ENCODE measurements at places on chromosomes 7 and 10.

DNA sequence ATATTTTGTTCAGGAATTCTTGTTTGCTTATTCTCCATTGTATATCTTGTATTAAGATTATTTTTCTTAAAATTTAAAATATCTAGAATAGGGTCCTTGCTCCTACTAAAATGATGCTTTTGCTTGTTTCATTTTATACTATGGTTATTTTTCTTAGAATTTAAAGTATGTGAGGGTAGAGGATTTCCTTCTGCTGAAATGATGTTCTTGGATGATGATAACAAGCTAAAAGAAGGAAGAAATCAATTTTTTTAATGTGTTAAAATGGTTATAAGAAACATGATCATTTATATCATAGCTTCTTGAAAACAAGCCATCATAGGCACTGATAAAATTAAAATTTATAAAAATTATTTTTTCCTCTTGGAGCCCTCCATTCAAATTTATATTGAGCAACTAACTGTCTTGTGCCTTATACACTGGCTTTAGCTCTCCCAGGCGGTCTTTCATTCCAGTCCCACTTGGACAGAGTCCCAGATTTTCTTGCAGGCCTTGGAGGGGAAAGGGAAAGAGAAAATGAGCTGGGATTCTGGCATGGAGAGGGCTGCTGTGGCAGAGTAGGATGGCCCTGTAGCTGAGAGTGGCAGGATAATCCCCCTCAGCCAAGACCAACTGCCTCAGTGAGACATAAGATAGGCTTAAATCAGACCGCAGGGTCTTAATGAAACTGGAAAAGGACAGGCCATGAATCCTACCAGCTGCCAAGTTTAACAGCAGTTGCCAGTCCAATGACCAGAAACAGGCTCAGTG lies 60.2 kb downstream of the DNAJB9 start:
- DNase-seq, result no peak

DNA sequence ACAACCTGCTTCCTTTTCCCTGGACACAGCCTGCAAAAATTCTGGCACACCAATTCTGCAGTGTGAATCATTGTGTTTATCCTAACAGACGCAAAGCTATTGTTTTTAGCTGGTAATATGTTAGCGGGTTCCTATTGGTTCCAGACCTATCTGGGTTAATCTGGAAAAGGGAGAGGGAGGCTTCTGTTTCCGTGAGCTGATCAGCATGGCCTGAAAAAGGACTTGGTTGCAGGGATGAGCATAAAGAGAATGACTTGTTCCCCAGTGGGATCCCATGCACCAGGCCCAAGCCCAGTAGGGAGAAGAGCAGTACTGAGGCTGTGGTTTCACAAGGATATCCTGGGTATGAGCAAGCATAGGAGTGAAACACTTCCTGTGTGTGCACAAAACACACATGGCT lies 78.4 kb downstream of the PDE1C start:
- no peak for DNase-seq

GRCh38 chr10:119023553-119023868 lies 6.0 kb upstream of the NANOS1 start:
- DNase-seq, result no peak

DNA sequence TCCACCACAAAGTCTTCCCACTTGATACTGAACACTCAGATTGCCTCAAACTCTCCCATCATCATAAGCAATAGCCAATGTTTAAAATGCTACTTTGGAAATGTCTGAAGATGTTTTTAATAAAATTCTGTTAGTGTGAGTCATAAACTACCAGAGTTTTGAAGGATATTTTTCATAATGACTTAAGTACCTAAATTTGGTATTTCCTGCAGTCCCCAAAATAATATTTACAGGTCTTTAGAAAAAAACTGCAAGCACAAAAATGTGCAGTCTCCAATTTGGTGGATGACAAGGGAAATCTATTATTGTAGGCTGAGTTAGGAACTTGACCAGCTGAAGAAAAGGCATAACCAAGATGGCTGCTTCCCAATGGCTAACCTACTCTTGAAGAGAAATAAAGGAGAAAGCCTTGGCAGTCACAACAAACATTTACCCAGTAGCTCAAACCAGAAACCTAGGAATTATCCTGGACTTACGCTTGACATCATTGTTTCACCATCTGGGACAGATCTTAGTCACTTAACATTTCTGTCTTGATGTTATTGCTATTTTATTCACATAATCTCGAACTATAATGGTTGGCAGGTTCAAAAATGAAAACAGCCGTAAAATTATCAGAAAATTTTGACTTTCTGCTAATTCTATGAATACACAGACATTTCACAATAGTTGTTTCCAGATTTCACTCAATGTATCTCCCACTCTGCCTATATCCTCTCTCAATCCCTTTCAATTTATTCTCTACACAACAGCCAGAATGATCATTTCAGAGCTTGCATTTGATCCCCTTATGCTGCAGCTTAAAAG lies 111.2 kb upstream of the STEAP1B start:
- DNase-seq, result no peak

GRCh38 chr10:97550336-97551149 lies 22.0 kb upstream of the ANKRD2 start:
- DNase-seq, result no peak

- DNase-seq, result no peak
Measured at GRCh38 chr10:69901628-69902505, 100.2 kb downstream of the COL13A1 start.

DNA sequence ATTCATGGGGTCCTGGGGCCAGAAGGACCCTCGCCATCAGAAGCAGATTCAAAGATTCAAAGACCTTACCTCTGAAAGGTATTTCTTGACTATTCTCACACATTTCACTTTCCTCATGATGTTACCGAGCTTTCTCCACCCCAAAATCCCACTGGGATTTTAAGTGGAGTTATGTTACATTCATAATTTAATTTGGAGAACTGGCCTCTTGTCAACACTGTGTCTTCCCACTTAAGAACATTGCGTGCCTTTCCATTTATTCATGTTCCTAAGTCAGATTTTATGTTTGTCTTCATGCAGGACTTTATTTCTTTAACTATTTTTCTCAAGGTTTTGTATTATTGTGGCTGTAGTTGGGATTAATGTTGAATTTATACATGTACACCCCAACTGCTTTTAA lies 123.5 kb upstream of the BMPER start:
- no peak for DNase-seq

- DNase-seq, result no peak
Measured at GRCh38 chr7:81469869-81470723, 299.8 kb downstream of the HGF start.

- no peak for DNase-seq
Measured at GRCh38 chr10:9605231-9605630, 1412.4 kb upstream of the CELF2 start.

DNA sequence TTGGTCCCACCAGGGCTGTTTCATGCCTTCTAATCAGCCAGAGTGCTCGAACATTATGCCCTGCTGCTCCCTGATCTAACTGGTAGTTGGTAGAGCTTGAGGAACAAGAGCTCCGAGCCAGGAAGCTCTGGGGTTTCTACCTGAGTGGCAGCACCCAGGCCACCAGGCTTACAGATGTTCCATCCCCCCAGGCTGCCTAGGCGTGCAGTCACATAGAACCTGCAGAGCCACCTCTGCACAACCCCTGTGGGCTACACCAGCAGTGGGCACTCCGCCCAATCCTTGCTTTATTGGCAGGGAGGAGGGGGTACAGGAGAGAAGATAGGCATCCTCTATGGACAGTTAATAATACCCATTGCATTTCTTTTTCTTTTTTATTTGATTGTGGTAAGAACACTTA lies 21.8 kb downstream of the MAP3K8 start:
- DNase-seq, result peak; percentile 34

GRCh38 chr10:7098160-7098762 lies 312.6 kb downstream of the SFMBT2 start:
- no peak for DNase-seq

- no peak for DNase-seq
Measured at GRCh38 chr7:1134951-1135350, 25.0 kb downstream of the ZFAND2A start.

DNA sequence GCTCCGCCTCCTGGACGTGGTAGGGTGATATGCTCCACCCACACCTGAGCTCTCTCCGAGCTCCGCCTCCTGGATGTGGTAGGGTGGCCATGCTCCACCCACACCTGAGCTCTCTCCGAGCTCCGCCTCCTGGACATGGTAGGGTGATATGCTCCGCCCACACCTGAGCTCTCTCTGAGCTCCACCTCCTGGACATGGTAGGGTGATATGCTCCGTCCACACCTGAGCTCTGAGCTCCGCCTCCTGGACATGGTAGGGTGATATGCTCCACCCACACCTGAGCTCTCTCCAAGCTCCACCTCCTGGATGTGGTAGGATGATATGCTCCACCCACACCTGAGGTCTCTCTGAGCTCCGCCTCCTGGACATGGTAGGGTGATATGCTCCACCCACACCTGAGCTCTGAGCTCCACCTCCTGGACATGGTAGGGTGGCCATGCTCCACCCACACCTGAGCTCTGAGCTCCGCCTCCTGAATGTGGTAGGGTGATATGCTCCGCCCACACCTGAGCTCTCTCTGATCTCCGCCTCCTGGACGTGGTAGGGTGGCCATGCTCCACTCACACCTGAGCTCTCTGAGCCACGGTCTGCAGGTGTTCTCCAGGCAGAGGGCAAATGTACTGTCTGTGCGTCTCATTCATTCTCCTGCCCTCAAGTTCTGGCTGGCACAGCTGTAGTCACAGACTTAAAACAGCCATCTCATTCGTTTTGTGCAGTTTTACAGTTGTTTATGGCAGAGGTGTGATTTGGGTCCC lies 252.4 kb downstream of the DIP2C start:
- no peak for DNase-seq

GRCh38 chr7:30873656-30874055 lies 38.0 kb upstream of the AQP1 start:
- no peak for DNase-seq

DNA sequence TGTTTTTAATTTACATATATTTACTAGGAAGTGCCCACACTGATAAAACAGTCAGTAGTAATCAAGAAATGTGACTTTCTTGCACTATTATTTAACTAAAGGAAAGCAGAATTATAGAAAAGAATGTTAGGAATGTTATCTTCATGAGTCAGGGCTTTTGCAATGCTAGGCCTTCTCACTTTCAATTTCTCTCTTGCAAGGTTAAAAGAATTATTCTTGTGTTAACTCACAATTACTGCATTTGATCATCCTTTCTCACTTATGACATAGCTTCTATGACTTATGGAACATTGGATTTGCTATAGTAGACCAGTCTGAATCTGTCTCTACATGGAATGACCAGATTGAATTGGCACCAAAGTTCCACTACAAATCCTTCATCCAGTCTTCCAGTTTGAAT lies 192.4 kb downstream of the SDK1 start:
- no peak for DNase-seq

- DNase-seq, result no peak
Measured at GRCh38 chr10:120253131-120253530, 203.9 kb upstream of the PLPP4 start.

DNA sequence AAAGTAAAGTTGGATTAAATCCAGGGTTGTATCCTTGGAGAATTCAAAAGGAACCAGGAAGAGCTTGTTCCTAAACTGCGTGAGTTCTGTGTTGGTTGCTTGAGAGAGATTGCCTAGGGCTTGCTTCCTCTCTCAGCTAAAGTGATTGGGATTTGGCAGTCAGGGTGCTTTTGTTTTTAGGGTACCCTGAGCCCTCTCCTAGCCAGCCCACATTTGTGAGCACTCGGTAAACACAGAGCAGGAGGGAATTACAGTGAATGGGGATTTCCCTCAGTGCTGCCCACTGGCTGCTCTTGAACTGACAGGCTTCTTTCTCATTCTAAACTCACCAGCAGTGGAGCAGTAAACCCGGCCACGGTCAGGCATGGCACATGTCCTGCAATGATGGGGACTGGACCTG lies 146.9 kb downstream of the TPST1 start:
- DNase-seq, result no peak

- no peak for DNase-seq
Measured at GRCh38 chr10:85433248-85433647, 933.3 kb downstream of the GRID1 start.

DNA sequence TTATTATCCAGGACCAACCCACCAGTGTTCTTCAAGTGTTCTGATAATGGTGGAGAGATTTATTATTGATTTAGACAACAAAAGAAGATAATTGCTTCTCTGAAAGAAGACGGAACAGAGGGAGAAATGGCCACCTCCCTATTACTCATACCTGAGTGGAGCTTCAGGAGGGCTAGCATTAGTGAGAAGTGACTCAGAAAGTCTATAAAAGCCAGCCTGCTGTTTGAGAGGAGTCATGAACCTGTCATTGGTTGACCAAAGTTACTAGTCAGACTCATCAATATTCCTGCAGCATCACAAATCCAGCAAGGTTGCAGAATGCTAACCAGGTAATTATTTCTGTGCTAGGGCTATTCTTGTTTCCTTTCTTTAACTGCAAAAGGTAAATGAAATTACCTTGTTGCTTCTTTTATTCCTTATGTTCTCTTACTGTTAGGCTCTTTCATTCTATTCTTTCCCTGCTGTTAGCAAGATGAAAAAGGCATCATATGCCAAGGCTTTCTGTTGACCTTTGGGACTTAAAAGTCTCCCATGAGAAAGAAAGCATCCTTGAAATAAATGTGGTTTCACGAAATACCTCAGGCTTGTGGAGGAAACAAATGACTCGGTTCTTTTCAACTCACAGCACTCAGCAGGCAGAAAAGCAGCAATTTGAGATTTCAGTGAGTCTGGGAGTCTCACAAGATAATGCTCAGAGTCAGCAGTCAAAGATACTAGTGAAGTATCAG lies 256.4 kb upstream of the PHYHIPL start:
- DNase-seq, result no peak

- no peak for DNase-seq
Measured at GRCh38 chr7:112481833-112482670, 1.3 kb downstream of the LSMEM1 start.

DNA sequence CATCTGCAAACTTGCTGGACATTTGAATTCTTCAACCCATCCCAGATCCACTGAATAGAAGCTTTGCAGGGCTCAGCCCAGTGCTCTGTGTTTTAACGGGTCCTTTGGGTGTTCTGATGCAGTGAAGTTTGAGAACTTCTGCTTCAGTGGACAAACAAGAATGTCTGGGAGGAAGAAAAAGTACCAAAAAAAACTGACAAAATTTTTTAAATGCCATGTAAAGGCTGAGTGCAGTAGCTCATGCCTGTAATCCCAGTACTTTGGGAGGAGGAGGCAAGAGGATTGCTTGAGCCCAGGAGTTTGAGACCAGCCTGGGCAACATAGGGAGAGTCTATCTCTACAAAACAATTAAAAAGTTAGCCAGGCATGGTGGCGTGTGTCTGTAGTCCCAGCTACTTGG lies 51.8 kb upstream of the FRMD4A start:
- no peak for DNase-seq

- DNase-seq, result no peak
Measured at GRCh38 chr10:5888351-5888750, 1.3 kb downstream of the ANKRD16 start.

GRCh38 chr10:132681858-132682755 lies 103.8 kb downstream of the NKX6-2 start:
- DNase-seq, result no peak

DNA sequence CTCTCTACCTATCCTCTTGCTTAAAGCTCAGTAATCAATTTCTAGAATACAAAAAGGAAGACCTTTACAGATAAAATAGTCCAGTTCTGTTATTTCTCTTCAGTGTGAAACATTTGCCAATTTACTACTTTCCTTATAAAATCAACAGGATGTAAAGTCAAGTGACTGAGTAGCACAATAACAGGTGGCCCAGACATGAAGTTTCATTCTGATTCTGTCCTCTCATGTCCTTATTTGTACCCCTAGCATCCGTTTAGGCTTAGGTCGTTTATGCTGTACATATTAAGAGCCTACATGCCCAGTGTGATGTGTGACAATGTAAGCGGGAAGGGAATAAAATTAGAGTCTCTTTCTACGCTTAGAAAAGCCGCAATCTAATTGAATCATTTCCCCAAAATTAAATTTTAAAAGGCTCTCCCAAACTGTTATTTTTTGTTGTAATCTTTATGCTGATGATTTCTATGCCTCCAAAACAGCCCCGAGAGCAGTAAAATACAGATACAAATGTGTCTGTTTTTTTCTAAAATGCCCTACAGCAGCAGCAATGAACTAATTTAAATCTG lies 29.1 kb downstream of the EPC1 start:
- no peak for DNase-seq

Data from activated T-cell treated with anti-CD3 and anti-CD28 coated beads, Interleukin-2, amount 50 U/mL, for 1 hour (primary cell).